Neural crest cell (in vitro differentiated cells): ENCODE measurements at places on chromosomes 7 and 10. TPM values are rescaled to one million over a fixed set of nuclear protein-coding genes. Genes with fewer than 3 reads are reported as not detected.

The PON1 gene
- total RNA-seq = not detected in 2 replicates

The PDE1C gene
- total RNA-seq = 0.26 and 1.1 TPM in 2 replicates

The STEAP4 gene
- total RNA-seq = not detected in 2 replicates

The DIP2C gene
- total RNA-seq = 21.7 and 22.7 TPM in 2 replicates

The FAM237B gene
- total RNA-seq = not detected in 2 replicates

The LRRN3 gene
- total RNA-seq = 6.1 and 7.1 TPM in 2 replicates

The HMX3 gene
- not detected in 2 replicates for total RNA-seq

GRCh38 chr7:1329966-1330800 is 97.5 kb downstream of the UNCX start:
- DNase-seq = no peak

GRCh38 chr10:5291501-5292195 is 73.1 kb upstream of the UCN3 start:
- no peak for DNase-seq

DNA sequence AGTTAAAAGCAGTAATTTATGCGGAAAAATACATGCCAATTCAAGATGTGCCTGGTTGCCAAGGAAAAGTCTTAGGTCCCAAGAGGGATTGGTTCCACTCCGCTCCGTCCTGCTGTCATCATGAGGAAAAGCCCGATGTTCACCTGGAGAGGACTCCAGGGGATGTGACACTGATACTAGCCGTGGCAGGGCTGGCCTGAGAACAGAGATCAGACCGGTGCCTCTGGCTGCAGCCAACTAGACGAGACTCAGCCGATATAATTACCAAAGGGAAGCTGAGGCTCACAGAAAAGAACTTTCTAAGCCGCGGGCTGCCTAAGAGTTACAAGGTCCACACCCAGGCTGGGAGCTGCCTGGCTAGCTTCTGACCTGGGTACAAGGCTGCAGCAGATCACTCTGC is 81.3 kb upstream of the UNC5B start:
- no peak for DNase-seq

DNA sequence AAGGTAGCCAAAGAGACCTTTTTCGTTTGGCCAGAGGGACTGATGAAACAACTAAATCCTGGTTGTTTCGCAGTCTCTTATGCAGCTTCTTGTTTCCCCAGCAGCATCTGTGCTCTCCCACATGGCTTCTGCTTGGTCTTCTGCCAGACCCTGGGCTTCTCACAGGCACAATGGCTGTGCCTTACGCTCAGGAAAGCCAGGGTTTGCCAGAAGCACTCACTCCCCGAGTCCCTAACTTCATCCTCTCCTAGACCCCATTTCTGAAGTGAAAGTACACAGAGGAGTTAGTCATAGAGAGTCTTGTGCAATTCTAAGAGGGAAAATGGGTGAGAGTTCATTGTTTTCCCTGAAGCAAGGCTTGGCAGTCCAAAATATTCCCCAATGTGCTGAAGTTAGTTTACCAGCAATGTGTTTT is 121.7 kb downstream of the EVX1 start:
- DNase-seq = no peak

- DNase-seq = no peak
These were observed 25.2 kb downstream of the HBP1 start for GRCh38 chr7:107194052-107194451.

GRCh38 chr7:44398953-44399574 is 73.7 kb upstream of the CAMK2B start:
- DNase-seq = no peak

GRCh38 chr7:5387711-5388245 is 35.9 kb downstream of the TNRC18 start:
- no peak for DNase-seq

DNA sequence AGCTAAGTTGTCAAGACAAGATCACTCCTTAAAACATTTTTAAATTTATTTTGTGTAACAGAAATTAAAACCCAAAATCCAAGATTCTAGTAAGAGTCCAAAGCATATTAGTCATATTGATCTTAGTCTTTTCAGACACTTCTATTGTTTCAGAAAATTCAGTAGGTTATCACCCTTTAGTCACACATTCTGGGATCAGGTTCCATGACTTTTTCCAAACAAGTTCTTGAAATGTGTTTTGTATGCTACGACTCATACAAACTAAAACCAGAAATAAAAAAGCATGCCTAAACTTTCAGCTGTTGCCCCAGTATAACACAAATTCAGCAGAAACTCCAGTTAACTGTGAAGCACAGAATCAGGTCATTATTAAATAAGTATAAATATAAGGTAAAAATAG is 10.7 kb downstream of the SEMA3D start:
- no peak for DNase-seq

DNA sequence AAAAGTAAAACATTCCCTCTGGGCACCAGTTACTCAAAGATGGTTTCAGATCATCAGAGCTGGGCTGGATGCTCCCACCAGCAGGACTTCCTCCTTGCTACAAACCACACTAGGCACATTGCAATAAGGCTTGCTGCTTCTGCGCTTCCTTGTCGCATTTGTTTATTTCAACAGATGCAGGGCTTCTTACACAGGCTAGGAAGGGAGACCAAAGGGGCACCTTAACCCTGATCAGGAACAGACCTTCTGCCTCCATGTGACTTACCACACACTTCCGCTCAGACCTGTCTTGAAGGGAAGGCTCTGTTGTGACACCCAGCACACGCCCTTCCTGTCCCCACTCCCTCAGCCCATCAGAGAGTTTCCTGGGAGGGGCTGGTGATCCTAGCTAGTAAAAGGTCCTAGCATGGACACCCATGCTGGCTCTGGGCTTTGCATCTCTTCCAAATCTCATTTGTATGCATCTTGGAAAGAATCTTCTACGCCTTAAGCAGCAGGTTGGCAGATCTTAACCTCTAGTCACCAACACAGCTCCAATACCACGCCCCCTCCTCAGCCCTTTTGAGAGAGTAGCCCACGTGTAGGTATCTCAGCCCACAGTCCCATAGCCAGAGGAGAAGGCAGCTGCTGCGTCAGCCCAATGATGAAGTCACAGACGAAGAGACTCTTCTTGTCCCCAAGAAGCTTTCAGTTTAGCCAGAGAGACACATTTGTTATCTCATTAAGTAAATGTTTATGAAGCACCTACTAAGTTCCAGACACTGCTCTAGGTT is 47.1 kb upstream of the SVIL start:
- no peak for DNase-seq
